Naive thymus-derived CD8-positive, alpha-beta T cell (primary cell): ENCODE measurements at places on chromosomes 4 and X. TPM values are rescaled to one million over a fixed set of nuclear protein-coding genes. Genes with fewer than 3 reads are reported as not detected.

DNA sequence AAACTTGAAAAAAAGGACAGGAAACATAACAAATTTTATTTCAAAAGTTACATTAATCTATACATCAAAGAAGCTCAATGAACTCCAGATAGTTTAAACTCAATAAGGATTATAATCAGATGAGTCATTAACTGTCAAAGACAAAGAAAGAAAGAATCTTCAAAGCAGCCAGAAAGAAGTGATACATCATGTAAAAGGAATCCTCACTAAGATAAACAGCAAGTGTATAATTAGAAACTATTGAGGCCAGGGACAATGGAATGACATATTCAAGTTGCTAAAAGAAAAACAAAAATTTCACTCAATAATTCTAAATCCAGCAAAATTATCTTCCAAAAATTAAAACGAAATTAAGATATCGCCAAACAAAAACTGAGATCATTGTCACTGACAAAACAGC, 161.6 kb upstream of the NWD2 start:
- DNase-seq = no peak

The ANXA5 gene
- 38.2 TPM for total RNA-seq

- no peak for DNase-seq
Measured at GRCh38 chrX:39642071-39642470, 455.7 kb downstream of the BCOR start.

- DNase-seq = peak; percentile 79
Measured at GRCh38 chr4:121950212-121950679, 1.6 kb downstream of the TRPC3 start.

GRCh38 chr4:84159762-84160161, 339.3 kb downstream of the NKX6-1 start:
- no peak for DNase-seq

GRCh38 chr4:175827516-175827915, 15.5 kb upstream of the GPM6A start:
- DNase-seq = no peak

The MAGEB2 gene
- total RNA-seq = not detected

The TLR3 gene
- total RNA-seq = 0.36 TPM

DNA sequence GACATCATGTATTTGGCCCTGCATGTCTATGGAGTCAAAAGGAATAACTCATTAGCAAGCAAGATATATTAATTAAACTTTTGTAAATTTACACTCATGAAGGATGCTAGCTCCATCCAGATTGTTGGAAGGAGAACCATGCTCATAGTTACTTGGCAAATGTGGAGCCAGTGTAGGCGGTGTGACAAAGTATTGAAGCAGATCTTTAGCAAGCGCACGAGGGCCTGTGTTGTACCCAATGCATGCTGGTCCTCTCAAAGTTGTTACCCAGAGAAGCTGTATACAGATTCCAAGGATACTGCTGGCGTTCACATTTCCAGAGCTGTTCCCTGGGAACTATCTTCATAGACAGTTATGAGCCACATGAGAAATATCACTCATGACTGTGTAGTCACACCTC, 196.4 kb upstream of the MBNL3 start:
- DNase-seq = no peak

DNA sequence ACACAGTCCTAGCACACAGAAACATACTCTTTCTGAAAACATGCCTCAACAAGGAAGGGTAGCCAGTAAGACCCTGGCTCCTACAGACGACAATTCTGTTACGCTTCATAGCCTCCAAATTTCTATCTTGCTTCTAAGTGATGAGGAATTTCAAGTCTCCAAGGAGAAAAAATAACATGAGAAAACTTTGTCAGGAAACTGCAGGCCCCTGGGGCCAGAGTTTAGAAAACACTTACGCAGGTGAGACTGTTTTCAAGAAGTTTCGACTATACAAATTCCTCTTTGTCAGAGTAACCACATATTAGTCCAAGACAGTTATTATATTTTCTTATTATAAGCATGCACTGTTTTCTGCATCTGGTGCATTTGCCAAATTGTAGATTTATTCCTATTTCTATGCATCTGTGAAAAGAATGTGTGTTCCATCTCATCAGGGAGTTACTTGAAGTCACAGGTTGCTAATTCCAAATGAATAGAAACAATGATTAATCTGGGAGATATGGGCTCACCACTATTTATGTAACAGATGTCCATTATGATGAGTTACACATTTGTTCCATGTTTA, 30.3 kb upstream of the HCCS start:
- DNase-seq = no peak

DNA sequence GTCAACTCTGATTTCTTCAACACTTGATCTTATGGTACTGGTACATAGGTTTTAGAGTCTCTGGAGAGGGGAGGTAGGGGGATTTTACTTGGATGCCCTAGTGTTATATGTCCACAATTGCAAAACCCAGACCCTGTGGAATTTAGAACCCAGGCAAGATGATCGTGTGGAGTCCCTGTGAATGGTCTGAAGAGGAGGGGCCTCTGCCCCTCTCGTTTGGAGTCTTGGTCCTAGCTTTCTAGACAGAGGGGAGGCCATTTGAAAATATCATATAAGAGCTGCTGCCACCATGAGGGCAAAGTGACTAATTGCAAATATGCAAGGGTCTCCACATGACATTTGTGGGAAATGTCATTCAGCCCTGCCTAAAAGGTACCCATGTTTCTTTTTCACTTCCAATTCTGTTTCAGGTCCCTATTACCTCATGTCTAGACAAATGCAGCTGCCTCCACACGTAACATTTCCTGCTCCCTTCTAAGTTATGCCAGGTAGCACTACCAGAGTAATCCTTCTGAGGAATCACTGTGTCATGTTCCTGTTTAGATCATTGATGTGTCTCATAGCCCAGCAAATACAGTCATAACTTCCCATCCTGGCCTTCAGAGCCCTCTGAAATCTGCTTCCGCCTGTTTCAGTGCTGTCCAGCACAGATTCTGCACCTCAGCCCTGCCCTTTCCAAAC, 126.8 kb downstream of the KLHL8 start:
- DNase-seq = peak; percentile 27

- DNase-seq = peak; percentile 98
Measured at GRCh38 chr4:102826890-102827673, at the start of gene UBE2D3. UBE2D3 (minus strand) TSS chr4:102827551; CDS start chr4:102826508, 1,043 bp downstream.

The MAPK10 gene
- total RNA-seq = not detected

The TTC29 gene
- not detected for total RNA-seq

GRCh38 chr4:336099-336892, 1.3 kb upstream of the ZNF141 start:
- DNase-seq = no peak

GRCh38 chr4:71004281-71004851, 10.9 kb downstream of the DCK start:
- peak; percentile 62 for DNase-seq

GRCh38 chr4:104128850-104129213, 365.9 kb downstream of the CXXC4 start:
- DNase-seq = no peak

GRCh38 chr4:183241322-183241640, 78.8 kb downstream of the CLDN22 start:
- no peak for DNase-seq

DNA sequence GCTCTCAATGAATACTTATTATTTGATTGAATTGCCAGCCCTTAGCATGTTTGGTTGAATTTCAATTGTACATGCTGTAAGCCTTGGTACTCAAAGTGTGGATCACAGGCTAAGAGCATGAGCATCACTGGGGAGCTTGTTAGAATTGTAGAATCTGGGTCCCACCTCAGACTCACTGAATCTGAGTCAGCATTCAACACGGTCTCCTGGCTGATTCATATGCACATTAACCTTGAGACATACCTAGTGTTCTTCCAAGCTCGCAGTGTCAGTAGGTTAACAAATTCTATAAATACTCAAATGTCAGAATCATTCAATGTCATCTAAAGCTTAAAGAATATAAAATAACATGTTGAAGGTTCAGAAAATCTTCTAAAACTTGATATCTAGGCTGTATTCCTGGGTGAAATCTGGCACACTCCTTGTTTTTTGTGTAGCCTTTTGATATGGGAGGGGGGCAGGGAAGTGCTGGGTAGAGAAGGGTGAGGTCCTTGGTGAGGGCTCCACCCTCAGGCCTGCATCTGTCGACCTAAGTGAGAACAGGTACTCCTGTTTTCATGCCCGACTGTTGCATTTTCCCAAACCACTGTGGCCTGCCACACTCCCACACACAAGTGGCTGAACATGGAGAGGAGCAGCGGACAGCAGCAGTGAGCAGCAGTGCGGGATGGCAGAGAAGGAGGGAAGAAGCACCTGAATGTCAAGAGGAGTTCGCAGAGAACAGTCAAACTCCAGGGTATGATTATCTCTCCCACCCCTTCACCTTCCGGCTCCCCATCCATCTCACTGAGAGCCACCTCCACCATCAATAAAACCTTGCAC, 529.6 kb upstream of the IGFBP7 start:
- DNase-seq = no peak

The DACH2 gene
- not detected for total RNA-seq
